Activated CD4-positive, CD25-positive, alpha-beta regulatory T cell treated with anti-CD3 and anti-CD28 coated beads, Interleukin-2, amount 50 U/mL, for 24 hours (primary cell): ENCODE measurements at places on chromosomes 3 and 15.

DNA sequence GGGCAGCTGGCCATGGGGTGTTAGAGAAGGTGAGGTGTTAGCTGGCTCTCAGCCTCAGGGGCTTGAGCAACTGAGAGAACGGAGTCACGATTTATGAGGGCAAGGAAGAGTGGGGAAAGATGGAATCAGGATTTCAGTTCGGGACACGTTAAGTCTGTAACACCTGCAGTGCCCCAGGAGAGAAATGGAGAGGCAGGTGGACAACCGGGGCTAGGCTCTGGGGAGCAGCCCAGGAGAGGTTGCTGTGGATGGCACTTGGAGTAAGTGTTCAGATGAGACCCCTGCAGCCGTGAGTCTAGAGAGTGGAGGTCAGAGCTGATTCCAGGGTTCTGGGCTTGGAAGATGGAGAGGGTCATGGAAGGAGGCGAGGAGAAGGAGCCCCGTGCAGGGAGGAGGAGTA is 237.9 kb downstream of the OCA2 start:
- ATAC-seq: no peak

- no peak for ATAC-seq
These were observed 13.4 kb upstream of the HCN4 start for GRCh38 chr15:73382115-73382514.

DNA sequence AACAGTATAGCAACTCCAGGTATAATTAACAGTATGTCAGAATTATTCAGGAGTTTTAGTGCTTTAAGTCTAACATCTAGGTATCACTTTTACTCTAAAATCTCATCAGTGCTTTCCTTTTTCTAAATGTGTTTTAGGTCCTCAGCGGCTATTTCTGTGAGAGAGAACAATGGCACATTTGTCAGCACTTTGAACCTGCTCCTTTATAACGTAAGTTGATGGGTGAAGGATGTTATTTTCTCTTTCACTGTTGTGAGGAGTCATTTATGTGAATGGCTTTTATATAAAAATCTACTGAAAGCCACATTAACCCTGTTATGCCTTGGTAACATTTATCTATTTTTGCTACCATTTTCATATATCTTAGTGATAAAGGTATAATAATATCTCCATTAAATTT is 22.8 kb downstream of the ZPLD1 start:
- no peak for ATAC-seq

DNA sequence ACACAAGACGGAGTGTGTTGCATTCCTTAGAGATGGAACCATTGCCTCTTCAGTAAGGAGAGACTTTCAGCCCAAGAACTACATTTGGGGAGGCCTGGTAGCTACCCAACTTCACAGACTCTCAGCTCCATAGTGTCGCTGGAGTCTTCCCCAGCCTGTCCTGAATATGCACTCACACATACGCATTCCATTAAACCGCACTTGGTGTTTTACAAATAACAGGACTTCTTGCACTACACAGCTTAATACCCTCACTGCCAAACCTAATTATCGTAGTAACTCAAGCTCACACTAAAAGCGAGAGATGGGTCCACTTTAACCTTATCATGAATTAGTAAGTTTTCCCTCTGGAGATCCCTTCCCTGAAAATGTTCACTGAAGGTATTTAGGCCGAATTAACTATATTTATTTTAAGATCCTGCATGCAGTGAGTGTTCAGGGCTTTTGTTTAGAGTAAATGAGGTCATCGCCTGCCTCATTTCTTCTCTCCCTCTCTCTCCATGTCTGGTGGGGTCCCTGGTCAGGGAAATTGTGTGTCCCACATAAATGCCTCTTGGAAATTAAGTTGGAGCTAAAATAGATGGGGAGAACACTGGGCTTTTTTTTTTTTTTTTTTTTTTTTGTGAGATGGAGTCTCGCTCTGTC is 171.9 kb downstream of the FAM43A start:
- ATAC-seq: no peak

- ATAC-seq: no peak
These were observed 23.9 kb upstream of the HEG1 start for GRCh38 chr3:125079675-125080045.

- ATAC-seq: no peak
These were observed 47.9 kb upstream of the CADPS start for GRCh38 chr3:62923066-62923465.

DNA sequence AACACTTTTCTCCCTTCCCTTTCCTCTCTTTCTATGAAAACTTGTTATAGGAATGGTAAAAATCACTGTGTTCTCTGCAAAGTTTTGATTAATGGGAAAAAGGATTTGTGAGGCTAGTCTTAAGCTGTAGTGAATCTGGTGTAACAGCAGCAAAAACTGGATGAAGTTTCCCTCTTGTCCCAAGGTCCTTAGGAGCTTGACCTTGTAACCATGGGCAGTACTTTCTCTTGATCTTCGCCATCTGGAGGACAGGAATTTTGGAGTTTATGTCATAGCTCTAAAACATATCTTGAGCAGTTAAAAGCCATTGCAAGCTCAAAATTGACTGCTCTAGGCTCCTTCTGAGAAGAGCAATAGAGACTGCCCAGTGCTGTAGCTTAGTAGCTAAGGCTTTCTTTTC is 56.5 kb upstream of the GPD1L start:
- no peak for ATAC-seq

GRCh38 chr3:185680231-185680630 is 94.1 kb downstream of the SENP2 start:
- no peak for ATAC-seq

DNA sequence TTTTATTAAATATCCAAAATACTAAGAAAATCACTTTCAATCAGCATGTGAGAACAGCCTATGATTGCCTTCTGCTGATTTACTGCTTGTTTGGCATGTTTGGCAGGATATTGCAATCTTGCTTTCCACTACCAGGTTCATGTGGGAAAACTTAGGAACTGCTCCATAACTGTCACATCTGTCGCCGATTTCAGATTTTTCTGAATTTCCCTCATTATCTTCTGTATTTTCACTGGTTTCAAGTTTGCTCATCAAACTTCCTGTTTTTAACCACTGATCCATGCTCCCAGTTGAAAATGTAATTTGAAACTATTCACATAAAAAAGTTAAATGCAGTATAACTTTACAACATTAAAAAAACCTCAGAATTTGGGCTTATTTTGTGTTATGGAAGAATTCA is 93.0 kb downstream of the NFKBIZ start:
- no peak for ATAC-seq
